ENCODE measurements at places on chromosomes 11 and 22.
A peak's percentile ranks its signal among the peaks of the same experiment; 100 is the strongest.

GRCh38 chr11:65569164-65569972, 909 bp upstream of the ZNRD2 start:
- DNase-seq, result peak; percentile 16

GRCh38 chr11:134395002-134395401, 17.0 kb downstream of the B3GAT1 start:
- DNase-seq, result no peak

DNA sequence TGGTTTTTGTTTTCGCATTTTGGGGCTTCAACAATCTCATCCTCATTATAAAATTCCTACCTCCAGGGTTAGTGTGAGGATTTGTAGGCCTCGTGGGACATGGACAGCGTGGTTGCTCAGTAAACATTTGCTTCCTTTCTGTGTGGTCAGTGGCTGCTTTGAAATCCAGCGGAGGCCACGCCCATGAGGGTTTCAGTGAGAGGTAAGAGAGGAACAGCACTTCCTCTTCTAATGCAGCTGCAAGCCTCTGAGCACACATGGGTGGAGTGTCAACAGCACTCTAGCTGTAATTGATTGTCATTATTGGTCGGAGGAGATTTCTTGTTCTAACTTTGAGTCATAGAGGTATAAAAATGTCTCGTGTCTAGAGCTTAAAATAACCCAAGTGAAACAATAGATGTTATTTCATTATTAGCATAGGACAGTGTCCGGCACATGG, 6.0 kb upstream of the ARHGAP42 start:
- peak; percentile 96 for DNase-seq

GRCh38 chr11:18668131-18668530, 30.4 kb upstream of the TMEM86A start:
- no peak for DNase-seq
